ENCODE measurements at places on chromosomes 3 and 15. TPM values are rescaled to one million over a fixed set of nuclear protein-coding genes. Genes with fewer than 3 reads are reported as not detected.
A peak's percentile ranks its signal among the peaks of the same experiment; 100 is the strongest.

DNA sequence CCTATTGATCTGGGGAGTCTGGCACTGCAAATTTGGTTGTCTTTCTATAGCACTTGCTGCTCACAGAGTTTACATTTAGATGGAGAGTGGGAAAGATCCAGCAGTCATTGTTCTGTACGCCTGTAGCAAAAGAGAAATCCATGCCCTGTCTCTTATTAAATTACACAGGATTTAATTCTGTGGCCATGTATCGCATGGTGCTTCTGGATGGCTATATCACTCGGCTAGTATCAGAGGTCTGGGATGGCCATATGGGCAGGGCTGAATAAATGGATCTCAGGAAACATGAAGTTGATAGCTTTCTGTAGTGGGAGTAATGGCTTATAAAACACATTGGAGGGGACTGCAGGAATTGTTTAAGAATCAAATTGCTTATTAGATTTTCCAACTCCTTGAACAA is 325.8 kb upstream of the DPH6 start:
- H3K4me1 ChIP-seq: no peaks in the 10 kb centered on the region
- H3K27me3 ChIP-seq: no peaks in the 10 kb centered on the region
- no peak for DNase-seq
- H3K36me3 ChIP-seq: no peaks in the 10 kb centered on the region
- H3K27ac ChIP-seq: no peak overlapping the region
- H3K4me3 ChIP-seq: no peak overlapping the region

DNA sequence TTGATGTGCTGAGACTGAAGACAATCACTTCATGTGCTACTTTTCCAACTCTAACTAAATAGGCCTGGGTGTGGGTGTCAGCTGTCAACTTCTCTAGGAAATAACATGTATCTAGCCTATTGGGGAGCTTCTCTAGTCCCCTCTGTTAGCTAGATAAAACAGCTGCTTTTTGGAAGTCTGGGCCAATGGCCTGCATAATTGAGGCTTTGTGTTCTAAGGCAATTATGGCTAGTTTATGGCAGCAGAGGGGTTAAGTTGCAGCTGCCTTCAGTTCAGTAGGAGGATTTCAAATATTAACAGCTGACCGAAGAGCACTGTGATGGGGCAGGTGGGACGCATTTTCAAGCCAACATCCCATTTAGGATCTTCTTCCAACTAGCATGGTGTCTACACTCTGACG is 6.4 kb downstream of the COL8A1 start:
- H3K27ac ChIP-seq: no peak overlapping the region
- peaks cover 30% of the 10 kb centered on the region for H3K27me3 ChIP-seq
- peaks cover 21% of the 10 kb centered on the region for H3K4me1 ChIP-seq
- H3K4me3 ChIP-seq: no peak overlapping the region
- no peaks in the 10 kb centered on the region for H3K36me3 ChIP-seq

- H3K4me1 ChIP-seq: no peaks in the 10 kb centered on the region
- no peak overlapping the region for H3K27ac ChIP-seq
- H3K36me3 ChIP-seq: peaks cover 7% of the 10 kb centered on the region
Observed at GRCh38 chr15:60438646-60439045, 40.3 kb downstream of the ICE2 start.

GRCh38 chr3:169071003-169071402 is 592.5 kb downstream of the MECOM start:
- H3K27me3 ChIP-seq: no peaks in the 10 kb centered on the region
- no peak overlapping the region for H3K27ac ChIP-seq
- no peak overlapping the region for H3K4me3 ChIP-seq
- no peaks in the 10 kb centered on the region for H3K4me1 ChIP-seq

DNA sequence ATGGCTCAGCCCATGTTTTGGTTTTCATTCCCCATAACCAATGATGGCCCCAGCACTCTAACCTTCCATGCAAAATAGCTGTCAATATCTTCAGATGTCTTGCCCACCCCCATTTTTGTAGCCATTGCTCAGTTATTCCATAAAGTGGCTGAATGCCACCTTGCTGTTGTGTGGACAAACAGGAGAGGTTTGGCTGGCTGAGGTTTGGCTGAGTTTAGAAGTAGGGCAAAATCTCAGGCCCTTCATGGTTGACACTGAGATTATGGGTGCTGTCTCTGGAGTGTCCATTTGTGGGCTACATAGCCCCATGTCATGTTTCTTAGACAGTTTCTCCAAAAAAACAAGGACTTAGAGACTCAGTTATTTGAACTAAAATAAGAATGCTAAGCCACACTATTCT is 96.9 kb downstream of the TCF12 start:
- H3K36me3 ChIP-seq: peaks cover 6% of the 10 kb centered on the region
- no peak overlapping the region for H3K4me3 ChIP-seq
- no peak for DNase-seq
- H3K27me3 ChIP-seq: no peaks in the 10 kb centered on the region
- H3K27ac ChIP-seq: no peak overlapping the region
- H3K4me1 ChIP-seq: peaks cover 7% of the 10 kb centered on the region

DNA sequence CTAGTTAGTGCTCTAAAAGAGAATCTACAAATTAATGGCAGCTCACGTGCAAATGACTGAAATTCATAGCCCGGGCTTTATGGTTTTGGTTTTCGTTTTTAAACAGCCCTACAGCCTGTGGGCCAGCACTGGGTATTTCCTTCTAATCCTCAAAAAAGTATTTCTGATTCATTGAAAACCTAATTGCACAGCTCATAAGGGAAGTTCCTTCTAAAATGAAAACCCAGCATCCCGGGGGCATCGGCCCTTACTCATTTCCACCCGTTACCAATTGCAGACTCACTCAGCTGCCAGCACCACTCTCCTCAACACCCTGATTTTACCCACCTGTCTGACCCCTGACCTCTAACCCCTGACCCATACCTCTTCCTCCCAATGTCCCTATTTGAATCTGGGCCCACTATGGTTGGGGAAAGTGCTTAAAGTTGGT is 59.5 kb upstream of the ZNF148 start:
- H3K4me3 ChIP-seq: no peak overlapping the region
- DNase-seq: no peak
- peaks cover 8% of the 10 kb centered on the region for H3K4me1 ChIP-seq

DNA sequence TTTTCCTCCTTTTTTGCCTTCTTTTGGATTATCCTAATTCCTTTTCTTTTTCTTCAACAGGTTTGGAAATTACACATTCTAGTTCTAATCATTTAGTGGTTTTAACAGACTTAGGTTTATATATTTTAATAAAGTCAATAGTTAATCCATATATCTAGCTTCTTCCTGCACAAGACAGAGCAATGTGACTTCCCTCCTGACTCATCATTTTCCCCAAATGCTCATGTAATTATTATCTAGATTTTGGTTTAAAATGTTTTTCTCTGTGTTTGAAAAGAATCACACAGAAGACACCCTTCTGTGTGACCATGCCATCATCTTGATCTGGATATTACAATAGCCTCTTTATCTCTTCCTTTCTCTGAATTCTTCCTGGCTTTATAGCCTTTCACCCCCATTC is 28.6 kb upstream of the SSR3 start:
- peak overlapping the region; percentile 53 for H3K27ac ChIP-seq
- no peak overlapping the region for H3K4me3 ChIP-seq
- H3K4me1 ChIP-seq: peaks cover 8% of the 10 kb centered on the region
- no peak for DNase-seq
- no peaks in the 10 kb centered on the region for H3K27me3 ChIP-seq

- H3K4me1 ChIP-seq: no peaks in the 10 kb centered on the region
- no peaks in the 10 kb centered on the region for H3K27me3 ChIP-seq
- H3K36me3 ChIP-seq: no peaks in the 10 kb centered on the region
- no peak overlapping the region for H3K4me3 ChIP-seq
Observed at GRCh38 chr15:77187751-77188464, 117.0 kb upstream of the TSPAN3 start.

GRCh38 chr15:29734917-29735572 is 87.2 kb downstream of the TJP1 start:
- DNase-seq: no peak
- peaks cover 21% of the 10 kb centered on the region for H3K36me3 ChIP-seq
- H3K4me1 ChIP-seq: no peaks in the 10 kb centered on the region
- H3K27ac ChIP-seq: no peak overlapping the region
- no peaks in the 10 kb centered on the region for H3K27me3 ChIP-seq
- H3K4me3 ChIP-seq: no peak overlapping the region

Gene COL7A1
- 28.7 TPM for total RNA-seq

Gene TRIM42
- total RNA-seq: not detected

Gene GPR27
- 9.4 TPM for total RNA-seq

Data from neural crest cell (in vitro differentiated cells).